Activated T-cell treated with anti-CD3 and anti-CD28 coated beads for 24 hours (primary cell): ENCODE measurements at places on chromosomes 3 and 15.

DNA sequence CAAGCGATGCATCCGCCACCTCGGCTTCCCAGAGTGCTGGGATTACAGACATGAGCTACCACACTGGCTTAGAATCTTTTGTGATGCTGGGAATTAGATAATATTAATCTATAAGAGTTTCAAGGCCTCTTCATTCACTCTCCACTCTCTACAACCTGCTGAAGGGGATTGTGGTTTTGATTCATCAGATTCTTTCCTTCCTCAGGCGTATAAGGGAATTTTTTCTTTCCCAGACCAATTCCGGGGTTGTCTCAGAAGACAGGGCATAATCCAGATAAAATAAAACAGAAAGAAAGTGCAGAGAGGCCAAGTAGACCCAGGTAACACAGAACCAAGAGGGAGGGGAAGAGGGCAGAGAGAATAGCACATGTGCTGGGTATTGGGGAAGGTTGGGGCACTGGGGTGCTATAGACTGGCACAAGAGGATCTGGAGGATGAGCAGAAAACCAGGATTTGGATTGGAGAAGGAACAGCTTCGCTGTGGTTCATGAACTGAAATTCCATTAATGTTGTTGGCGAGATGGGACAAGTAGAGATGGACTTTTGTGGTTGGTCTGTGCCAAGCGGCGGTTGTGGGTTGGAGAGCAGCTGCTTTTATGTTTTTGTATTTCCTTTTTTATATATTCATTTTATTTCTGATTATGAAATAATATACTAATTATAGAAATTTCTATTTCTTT is 12.8 kb downstream of the ARL6IP5 start:
- DNase-seq, result no peak

- DNase-seq, result no peak
Measured at GRCh38 chr3:185402561-185402960, 39.6 kb downstream of the MAP3K13 start.

DNA sequence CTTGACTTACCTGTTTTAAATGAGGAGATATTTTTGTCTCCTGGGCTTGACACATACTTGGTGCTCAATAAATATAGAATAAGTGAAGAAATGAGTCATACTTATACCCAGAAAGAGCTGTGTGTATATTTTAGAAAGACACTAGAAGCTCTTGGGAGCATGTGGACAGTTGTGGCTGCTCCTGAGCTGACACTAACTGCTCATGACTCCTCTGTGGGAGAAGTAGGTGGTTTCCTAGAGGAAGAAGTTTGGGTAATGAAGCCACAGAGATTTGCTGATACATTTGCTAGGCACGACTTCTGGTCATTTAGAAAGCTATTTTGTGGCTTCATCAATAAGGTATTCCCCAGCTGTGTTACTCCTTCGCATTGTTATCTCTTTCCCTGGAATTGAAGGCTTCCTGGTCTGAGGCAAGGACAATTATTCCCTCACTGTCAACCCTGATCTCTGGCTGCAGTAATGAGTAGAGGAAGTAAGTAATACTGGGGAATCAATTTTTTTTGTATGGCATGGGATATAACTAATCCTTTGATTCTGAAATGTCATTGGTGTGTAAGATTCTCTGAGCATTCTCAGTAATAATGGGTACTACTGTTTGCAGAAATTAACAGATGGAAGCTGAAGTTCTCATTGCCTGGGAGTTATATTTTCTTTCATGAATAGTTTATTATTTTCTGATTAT is 79.6 kb upstream of the DCBLD2 start:
- DNase-seq, result no peak

- DNase-seq, result no peak
Measured at GRCh38 chr3:120567370-120568201, 28.6 kb upstream of the NDUFB4 start.

DNA sequence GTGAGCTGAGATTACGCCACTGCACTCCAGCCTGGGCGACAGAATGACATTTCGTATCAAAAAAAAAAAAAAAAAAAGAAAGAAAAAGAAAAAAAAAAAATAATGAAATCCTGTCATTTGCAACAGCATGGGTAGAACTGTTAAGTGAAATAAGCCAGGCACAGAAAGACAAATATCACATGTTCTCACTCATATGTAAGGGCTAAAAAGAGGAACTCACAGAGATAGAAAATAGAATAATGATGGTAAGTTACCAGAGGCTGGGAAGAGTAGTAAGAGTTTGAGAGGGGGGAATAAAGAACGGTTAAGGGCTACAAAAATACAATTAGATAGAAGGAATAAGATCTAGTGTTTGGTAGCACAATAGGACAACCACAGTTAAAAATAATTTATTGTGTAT is 19.7 kb downstream of the DENND6A start:
- no peak for DNase-seq

DNA sequence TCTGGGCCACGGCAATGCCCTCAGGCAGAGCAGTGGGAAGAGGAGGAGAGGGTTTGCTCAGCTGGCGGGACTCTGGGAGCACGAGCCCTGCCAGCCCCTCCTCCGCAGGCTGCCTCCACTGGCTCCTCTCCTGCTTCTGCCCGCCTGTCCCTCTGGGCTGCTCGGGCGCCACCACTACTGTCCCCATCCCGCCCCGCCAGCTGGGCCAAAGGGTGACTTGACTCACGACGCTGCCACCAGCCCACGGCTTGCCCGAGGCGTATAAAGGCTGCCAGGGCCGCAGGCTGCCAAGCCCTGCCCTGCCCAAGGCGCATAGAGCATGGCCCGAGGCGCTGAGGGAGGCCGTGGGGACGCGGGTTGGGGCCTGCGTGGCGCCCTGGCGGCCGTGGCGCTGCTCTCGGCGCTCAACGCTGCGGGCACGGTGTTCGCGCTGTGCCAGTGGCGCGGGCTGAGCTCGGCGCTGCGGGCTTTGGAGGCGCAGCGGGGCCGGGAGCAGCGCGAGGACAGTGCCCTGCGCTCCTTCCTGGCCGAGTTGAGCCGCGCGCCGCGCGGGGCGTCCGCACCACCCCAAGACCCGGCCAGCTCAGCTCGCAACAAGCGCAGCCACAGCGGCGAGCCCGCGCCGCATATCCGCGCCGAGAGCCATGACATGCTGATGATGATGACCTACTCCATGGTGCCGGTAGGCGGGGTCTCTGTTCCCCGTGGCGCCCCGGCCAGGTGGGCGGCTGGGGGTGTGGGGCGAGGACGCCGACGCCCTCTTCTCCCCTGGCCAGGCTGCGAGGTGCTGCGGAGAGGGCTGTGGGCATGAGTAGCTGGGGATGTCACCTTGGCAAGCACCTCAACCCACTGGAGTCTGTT is at the start of gene GLDN:
TSS of gene GLDN (plus strand) at position 290 of the 861 bp plus-strand sequence. CDS start at position 320, 30 bp downstream.
- DNase-seq, result no peak

GRCh38 chr3:42750834-42751233 is 22.2 kb downstream of the CCDC13 start:
- no peak for DNase-seq

- DNase-seq, result no peak
Measured at GRCh38 chr3:142215106-142215505, 10.3 kb downstream of the GK5 start.

GRCh38 chr3:37794646-37795045 is 67.0 kb upstream of the CTDSPL start:
- DNase-seq, result no peak

GRCh38 chr15:84398763-84399701 is 163.5 kb downstream of the GOLGA6L4 start:
- DNase-seq, result no peak

- no peak for DNase-seq
Measured at GRCh38 chr3:176687754-176688153, 509.5 kb downstream of the TBL1XR1 start.

DNA sequence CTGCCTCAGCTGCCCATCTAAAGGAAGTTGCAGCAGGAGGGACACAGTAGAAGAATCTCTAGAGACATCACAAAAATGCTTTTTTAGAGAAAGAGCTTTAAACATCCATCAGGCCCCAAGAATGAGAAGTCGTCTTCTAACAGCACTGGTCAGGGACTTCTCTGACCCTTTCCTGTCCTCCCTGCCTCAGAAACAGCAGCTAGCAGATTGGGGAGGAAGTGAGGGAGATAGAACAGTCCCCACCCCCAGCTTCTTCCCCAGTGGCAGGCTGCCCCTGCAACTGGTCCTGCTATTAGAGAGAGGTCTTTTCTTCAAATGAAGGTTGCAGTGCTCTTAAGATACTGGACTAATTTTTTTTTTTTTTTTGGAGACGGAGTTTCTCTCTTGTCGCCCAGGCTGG is 55.1 kb downstream of the PDE8A start:
- DNase-seq, result no peak

- DNase-seq, result no peak
Measured at GRCh38 chr3:81419228-81419627, 342.2 kb downstream of the GBE1 start.

- DNase-seq, result no peak
Measured at GRCh38 chr15:48309740-48310139, 21.5 kb upstream of the DUT start.

GRCh38 chr3:49805897-49806701 is 3.0 kb downstream of the INKA1 start:
- DNase-seq, result no peak

DNA sequence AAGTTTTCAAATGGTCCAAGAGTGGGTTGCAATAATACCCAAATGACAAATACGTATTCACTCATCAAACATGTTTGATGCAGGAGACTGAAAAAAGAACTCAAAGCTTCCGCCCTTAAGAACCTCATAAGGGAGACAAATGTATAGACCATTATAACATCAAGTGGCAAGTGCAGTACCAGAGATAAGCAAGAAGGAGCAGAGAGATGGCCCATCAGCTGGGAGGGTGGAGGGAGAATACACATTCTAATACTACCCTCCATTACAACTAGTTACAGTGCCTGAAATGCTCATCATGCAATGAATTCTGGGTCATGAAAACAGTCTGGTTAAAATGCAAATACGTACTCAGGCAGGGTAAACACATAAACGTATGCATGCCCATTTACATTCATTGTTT is 304.0 kb downstream of the SHQ1 start:
- no peak for DNase-seq

DNA sequence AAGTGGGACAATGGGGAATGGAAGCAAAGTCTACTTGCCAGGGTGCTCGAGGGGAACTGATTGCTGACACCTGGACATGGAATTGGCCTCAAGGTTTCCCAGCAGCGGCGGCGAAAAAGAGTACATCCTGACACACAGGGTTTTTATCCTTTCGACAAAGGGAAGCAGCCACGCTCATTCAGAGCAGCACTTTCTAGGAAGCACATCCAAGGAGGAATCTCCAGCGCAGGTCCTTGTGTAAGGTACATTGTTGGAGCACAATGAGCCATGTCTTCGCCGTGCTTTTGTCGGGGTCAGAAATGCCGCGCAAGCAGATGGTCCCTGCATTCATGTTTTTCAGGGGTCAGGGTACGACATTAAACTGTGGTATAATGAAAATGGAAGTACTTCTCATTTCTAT is 16.8 kb downstream of the CACNA1D start:
- DNase-seq, result no peak

DNA sequence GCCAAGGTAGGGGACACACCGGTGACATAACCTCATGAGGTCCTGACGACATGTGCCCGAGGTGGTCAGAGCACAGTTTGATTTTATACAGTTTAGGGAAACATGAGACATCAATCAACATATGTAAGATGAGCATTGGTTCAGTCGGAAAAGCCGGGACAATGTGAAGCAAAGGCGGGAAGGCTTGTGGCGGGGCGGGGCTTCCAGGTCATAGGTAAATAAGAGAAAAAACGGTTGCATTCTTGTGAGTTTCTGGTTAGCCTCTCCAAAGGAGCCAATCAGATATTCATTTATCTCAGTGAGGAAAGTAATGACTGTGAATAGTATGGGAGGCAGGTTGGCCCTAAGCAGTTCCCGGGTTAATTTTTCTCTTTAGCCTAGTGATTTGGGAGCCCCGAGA is 271.7 kb upstream of the ATP10A start:
- no peak for DNase-seq

DNA sequence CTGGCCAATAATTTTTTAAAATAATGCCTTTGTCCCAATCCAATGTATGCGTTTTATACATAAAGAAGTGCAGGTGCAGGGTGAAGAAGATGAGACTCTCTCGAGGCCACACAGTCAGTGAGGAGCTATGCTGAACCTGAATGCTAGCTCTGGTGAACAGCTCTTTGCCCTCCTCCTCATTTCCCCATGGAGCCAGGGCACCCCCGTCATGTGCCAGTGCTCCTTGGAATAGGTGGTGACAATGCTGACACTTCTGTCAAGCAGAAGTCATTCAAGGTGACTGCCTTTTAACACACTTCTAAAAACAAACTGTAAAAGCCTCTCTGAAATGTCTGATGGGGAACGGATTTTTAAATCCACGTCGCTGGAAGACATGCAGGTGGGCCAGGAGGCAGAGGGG is 162.4 kb upstream of the WNT5A start:
- DNase-seq, result no peak

DNA sequence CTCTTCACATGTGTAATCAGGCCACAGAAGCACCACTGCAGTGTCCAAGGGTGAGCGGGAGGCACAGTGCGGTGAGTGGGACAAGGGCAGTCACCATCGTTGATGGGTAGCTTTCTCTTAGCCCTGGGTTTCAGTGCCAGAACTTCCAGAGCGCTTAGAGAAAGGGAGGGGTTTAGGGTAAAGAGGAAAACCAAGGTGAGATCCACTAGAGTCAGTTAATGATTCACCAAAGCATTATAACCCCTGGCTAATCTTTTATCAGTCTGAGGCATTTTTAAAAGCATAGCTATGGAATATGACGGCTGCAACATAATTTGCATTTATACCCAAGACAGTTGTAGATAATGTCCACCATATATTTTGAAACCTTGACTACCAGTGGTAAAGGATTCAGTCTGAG is 94.8 kb downstream of the SHQ1 start:
- no peak for DNase-seq

GRCh38 chr3:193509103-193509965 is 45.4 kb downstream of the ATP13A4 start:
- no peak for DNase-seq

GRCh38 chr3:71128961-71129360 is 454.6 kb downstream of the FOXP1 start:
- no peak for DNase-seq

DNA sequence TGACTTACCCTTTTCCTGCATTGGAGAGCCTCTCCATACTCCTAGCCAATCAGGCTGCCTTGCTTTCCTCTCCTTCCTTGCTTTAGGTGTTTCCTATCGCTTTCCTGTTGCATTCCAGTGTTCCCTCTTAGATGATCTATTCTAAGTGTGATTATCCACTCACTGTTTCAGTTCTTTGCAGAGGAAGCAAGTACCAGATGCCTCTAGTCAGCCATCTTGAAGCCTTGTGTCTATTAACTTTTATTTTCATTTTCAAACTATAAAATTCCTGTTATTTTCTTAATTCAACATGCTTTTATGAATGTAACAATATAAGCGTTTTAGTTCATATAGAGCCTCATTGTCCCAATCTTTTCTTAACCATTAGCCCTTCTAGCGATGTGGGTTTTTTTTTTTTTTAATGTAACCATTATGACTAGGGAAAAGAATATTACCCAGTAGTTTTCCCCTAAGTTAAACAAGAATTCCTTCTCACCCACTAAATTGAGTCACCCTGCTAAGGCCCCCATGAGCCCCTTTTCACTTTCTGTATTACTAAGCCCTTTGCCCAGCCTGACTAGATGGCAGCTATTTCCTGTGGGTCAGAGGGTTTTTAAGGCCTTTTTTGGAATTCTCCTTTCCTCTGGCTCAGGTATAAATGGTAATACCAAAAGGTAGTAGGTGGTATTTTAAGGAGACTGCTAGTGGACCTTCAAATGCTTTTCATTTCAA is 229.4 kb upstream of the CTNNB1 start:
- DNase-seq, result no peak

GRCh38 chr3:23071296-23071695 is 131.8 kb upstream of the UBE2E2 start:
- no peak for DNase-seq
